ENCODE measurements at places on chromosomes 3 and 15.

DNA sequence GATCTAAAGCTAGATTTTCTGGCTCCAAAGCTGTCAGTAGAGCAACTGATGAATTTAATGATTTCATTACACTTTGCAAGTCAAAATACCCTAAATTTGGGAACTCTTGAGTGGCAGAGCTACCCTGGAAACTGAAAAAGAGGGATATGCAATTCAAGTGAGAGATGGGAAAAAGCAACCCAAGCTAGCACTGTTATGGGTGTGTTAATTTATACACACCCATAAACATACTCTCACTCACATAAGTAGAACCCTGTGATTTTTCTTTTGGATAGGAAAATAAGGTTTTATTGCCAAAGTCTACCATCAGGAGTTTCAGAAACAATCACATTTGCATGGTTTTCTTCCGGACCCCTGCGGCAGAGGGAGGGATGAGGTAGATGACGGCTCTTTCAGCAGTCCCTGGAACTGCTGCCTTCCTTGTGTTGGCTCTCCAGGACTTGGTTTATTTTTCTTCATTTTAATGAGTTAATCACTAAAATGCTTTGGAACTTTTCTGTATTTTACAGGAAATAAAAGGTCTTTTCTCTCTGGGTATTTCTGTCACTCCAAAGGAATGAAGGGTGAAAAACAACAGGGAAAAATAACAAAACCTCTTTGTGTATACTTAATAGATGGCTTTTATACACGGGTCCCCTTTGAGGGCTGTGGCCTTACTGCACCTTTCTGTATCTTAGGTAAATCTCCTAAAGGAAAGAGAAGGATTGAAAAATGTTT lies 63.8 kb downstream of the TTC23 start:
- DNase-seq: no peak

GRCh38 chr3:112233083-112233482 lies 60.9 kb downstream of the SLC9C1 start:
- no peak for DNase-seq

- no peak for DNase-seq
Measured at GRCh38 chr15:45604326-45604725, 17.1 kb downstream of the BLOC1S6 start.

GRCh38 chr15:78661001-78661400 lies 20.0 kb upstream of the CHRNB4 start:
- DNase-seq: no peak
